ENCODE measurements at places on chromosomes 1 and 21.

DNA sequence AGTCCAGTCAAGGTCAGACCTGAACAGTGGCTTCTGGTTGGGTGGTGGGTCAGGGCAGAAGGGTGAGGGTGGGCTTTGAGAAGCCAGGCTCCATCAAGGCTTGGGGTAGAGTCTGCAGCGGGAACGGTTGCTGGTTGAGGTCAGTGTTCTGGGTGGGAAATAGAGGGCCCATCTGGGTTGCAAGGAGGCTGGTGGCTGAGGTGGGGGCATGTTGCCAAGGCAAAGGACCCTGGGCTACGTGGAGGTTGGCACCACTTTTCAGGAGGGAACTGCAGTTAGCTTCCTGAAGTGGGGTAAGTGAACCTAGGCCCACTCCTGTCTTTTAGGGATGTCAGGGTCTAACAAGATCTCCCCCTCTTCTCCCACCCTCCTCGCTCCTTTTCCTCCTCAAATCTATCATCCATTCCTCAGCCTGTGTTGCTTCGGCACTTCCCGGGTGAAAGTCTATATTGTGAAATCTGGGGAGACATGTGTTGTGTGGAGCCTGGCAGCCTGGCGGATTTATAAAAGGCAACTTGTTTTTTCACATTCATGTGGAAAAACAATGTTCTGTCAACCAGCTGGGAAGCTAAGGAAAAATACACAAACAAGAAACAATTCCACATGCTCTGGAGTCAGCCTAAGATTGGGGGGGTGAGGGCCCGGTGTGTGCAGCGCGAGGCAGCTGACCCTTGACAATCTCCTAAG lies 1.5 kb downstream of the IL22RA1 start:
- no peak for DNase-seq

DNA sequence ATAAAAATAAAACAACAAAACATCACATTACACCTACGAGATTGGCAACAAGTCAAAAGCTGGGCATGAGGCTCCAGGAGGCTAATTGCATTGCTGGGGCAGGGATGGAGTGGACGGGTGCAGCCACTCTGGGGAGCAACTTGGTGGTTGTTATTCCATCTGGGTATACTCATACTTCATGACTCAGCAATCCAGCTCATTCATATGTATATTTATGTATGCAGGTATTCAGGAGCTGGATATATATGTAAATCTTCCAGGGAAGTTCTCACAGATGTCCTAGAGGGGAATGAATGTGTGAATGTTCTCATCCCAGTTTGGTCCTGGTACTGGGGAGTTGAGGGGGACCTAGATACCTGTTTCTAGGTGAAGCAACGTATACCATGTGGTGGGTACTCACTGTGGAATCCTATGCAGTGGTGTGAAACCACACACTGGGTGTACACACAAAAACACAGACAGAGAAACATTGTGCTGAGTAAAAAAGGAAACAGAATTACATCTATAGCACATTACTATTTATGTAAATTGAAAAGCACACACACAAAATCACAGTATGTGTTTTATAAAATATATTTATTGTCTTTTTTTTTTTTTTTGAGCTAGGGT lies 79.7 kb upstream of the RAB4A start:
- DNase-seq: no peak

DNA sequence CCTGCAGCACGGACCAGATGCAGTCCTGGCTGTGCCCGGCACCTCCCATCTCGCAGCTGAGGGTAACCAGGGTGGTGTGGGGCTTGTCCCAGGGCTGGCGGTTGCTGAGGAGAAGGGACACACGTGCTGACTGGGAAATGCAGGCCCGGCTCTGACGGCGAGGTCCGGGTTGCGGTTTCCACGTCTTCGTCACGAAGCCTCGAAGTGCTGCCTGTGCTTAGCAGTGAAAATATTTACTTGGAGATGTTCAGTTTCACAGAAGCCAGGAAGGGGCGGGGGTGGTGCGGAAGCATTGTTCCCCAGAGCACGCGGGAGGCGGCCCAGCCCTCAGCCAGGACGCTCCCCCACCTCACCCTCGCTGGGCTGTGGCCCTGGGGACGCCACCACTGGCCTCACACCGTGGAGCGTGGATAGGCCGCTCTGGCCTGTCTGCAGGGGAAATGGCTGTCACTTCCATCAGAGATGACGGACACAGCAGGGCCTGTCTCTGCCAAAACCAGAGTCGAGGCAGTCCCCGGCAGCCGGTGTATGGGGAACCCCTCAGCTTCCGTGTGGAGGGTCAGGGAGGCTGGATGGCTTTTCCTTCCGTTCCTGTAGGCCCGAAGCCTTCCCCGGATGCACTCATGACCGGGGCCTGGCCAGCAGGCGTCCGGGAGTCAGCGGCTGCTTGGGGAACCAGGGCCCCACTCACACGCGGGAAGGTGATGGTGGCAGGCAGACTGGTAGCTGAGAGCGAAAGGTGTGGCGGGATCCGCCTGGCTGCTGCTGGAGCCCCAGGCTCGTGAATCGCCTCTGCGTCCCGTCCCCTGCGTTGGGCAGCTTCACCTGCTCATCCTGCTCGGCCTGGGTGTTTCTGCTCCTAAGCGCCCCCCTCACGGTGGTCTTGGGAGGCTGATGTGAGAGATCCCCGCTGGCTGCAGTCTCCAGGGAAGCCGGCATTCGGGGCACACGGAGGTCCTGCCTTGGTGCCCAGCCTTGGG lies 14.7 kb upstream of the POFUT2 start:
- DNase-seq: peak; percentile 88

DNA sequence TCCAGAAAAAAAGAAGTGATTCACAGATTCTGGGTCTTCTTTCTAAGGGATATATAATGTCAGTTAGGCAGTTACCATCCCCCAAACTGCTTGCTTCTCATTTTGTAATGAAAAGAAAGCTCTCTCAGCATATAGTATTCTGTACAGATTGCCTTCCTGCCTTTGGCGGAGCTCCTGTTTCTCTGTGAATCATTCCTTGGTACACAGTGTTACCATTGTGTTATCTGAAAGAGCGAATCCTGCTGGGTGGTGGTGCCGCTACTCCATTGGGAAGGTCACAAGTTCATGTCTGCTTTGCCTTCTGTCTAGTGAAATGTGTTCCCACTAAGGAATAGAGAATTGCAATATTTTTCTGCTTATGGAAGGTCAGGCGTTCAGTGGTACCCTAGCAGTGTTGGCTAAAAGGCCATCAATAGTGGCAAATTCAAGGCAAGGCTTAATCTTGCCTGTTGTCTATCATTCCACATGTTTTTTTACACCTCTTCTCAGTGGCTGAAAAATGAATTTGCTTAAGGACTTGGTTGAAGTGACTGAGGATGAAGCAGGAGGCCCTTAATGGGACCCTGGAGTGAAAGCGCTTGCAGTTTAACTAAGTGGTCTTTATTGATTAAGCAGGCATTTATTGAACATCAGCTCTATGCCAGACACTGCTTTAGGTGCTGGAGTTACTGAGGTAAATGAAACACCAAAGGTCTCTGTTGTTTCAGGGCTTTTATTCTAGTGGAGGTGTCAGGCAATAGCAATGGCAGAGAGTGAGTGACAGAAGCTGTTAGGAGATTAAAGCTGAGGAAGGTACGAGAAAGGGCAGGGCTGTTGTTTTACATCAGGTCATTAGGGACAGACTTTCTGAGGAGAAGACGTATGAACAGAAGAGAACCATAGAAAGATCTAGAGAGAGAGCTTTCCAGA lies 186.7 kb downstream of the PDE4B start:
- no peak for DNase-seq

GRCh38 chr1:31811605-31812004 lies 4.2 kb downstream of the SPOCD1 start:
- no peak for DNase-seq

DNA sequence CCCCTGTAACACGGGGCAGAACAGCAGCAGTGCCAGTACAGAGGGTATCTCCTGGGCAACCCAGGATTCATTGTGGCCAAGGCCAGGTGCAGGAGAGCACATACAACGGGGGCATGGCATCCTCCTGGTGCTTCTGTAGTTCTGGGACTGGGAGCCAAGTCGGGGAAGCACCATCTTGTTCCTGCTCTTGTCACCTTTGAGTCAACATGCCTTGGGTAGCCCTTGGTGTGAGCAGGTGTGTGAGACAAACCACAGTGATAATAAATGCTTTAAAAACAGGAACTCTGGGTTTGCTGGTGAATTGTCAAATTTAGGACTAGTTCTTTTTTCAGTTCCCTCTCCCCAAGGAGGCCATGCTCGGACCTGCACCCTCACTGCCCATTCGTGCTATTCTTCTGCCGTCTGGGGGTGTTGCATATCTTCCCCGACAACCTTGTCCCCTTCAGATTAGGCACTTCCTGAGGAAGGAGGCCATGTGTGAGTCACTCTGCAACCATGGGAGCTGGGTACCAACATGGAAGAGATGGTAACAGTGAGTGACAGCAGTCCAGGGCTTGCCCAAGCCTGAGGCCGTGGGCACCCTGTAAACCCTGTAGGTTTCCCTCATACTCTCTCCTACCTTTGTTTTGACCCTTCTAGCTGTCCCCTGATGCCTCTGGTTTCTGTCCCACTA lies 150.2 kb downstream of the GRIK3 start:
- no peak for DNase-seq

DNA sequence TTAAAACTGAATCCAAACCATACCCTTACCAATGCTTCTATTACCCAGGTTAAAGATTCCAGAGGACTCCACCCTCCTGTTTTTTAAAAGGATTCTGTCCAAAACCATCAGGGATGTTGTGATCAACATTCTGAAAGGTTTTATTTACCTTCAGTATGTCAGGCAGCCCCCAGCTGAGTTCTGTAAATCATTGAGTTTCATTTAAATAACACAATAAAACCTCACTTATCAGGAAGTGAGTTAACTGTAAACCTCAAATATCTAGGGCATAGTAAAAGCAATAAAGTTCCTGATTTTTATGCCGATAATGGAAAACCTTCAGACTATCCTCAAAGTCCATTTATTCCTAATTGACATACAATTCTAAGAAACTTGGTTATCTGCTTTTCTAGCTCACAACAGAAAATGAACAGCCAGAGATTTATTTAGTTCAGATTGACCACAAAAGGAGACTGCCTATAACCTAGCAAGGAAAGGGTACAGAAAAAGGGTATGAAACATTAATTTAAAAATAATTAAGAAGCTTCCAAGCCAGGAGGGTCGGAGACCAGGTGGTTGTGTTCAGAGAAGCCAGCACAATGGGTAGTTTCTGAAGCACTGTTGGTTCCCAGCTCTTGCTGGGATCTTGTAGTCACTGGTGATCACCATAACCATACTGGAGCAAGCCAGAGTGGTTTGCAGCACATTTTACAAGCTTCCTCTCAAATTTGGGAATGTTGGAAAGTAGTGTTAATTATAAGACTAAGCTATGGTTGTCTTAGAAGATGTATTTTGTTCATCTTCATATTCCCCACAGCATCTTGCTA lies 336.4 kb upstream of the FMN2 start:
- DNase-seq: no peak

DNA sequence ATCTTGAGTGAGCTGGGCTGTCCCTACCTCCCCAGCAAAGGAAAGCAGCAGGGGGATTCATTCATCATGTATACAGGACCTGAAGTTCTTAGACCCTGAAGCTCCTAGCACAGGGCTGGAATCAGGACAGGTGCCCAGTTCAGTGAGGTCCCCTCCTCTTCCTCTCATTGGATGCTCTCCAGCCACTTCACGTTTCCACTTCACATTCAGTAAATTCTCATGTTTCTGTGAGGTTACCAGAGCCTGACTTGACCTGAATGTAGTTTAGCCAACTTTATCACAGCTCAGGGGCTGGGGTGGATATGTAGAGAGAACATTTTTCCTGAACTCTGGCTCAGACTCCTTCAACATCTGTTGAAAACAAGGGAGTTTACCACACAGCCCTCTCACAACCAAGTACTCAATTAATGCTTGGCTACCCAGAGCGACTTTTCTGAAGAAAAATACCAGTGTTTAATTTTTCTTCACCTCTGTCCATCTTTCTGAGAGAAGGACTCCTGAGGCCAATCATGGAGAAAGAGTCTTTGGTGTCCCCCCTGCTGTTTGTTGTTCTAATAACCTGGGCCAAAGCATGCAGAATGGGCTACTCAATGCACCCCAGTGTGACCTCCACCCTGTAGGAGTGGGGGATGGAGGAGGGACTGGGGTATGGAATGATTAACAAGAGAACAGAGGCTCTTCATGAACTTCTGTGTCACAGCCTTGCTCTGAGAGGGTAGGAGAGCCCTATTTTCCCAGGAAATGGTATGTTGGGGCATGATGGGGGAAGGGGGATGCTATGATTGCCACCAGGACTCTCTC lies 108.3 kb upstream of the FGGY start:
- no peak for DNase-seq

- DNase-seq: no peak
Observed at GRCh38 chr1:152349611-152350010, 10.2 kb downstream of the FLG2 start.

DNA sequence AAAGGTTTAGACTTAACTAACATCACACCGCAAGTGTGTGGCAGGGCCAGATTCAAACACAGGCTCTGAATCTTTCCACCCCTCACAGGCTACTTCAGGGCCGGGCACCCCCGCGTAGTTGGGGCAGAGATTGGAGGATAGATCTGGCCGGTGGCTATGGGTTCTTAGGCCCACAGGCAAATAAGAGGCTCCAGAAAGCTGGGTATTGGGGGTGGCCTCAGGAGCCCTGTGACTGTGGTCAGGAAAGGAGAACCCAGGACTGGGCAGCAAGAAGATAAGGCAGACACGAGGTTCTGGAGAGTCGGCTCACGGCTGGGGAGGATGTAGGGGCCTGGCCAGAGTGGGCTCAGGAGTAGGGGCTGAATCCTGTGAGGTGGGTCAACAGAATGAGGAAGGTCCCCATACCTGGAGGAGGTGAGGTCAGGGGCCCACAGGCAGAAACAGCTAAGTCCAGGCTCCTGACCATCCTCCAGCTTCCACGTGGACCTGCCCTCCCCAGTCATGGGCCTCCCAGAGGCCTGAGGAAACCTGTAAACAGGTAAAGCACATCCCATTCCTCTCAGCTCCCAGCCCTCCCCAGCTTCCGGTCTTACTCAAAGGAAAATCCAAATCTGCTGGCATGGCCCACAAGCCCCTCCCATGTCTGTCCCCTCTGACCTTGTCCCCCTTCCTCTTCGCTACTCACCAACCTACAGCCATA lies 306.2 kb downstream of the MATN1 start:
- DNase-seq: no peak

- no peak for DNase-seq
Observed at GRCh38 chr1:200969726-200970561, 53.6 kb downstream of the KIF21B start.

GRCh38 chr1:206785182-206785765 lies 13.0 kb upstream of the IL10 start:
- no peak for DNase-seq

DNA sequence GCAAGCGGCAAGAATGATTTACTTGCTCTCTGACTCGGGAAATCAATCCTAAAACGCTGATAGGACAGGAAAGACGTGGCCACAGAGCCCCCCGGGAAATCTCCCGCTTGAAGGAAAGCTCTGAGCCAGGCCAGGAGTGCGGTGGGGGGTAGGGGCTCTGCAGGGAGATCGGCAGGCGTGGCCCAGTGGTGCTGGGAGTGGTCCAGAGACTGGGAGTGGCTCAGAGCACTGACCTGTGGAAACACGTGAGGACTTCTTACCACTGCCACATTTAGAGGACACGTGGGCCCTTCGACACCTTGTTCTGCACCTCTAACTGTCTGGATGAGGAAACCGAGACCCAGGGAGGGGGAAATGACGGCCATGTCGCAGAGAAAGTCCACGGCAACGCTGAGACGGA lies 130.0 kb upstream of the KLHDC7A start:
- no peak for DNase-seq
